ENCODE measurements at places on chromosomes 12 and 14.
A peak's percentile ranks its signal among the peaks of the same experiment; 100 is the strongest.

GRCh38 chr12:27580561-27581330 lies 56.7 kb downstream of the PPFIBP1 start:
- no peak for DNase-seq

- DNase-seq, result no peak
Measured at GRCh38 chr12:43155376-43155775, 396.6 kb downstream of the ADAMTS20 start.

GRCh38 chr14:21229821-21230220 lies 39.4 kb downstream of the HNRNPC start:
- no peak for DNase-seq

GRCh38 chr14:105927096-105928060 lies 401.0 kb downstream of the TMEM121 start:
- no peak for DNase-seq

DNA sequence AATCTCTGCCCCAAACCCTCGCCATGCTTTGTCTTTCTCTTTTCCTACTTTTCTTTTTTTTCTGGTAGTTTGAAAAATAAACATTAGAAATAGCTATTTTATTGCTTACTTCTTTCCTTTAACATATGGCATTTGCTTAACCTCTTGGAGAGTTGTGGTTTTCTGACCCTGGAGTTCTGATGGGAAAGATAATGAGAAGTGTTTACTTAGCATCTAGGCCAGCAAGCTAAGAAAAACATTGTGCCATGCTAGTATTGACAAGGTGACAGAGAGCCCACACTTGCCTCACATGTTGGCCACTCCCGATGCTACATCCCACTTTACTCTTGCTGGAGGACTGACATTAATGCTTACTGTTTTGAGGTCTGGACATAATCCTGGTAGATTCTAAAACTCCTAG lies 886.2 kb downstream of the DIO2 start:
- no peak for DNase-seq

GRCh38 chr14:32561520-32561919 lies 232.4 kb downstream of the AKAP6 start:
- DNase-seq, result no peak

DNA sequence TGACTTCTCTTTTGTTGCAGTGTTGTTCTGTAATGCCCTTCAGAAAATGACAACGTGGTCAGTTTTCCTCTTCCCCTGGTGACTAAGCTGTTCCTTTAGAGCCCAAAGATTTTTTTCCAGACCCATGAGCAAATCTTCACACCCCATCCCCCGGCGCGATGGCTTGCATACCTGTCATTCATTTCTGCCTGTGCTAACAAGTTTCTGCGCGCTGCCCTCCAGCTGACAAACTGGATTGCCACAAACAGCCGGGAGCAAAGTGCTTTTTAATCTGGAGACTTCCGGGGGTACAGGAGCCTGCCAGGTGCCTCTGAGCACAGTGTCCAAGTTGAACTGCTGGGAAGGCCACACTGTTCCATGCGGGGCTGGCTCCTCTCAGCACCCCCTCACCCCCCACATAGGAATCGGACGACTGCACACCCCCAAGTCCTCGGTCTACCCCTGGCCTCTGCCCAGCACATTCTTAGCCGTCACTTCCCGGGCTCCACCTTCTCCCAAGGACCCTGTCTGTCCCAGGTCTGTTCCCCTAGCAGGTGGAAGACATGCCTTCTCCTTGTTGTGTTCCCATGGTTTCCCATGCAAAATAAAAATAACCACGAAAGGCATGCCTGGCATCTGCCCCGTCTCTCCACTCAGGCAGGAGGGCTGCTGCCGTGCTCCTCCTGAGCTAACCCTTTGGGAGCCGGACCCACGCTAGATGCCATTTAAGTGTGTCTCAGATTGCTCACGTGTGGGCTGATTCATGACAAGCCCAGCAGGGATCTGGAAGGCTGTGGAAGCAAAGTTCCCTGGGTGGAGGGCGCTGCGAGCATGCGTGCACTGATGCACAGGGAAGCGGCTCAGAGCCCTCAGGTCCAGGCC lies 14.1 kb downstream of the RILPL1 start:
- DNase-seq, result no peak

DNA sequence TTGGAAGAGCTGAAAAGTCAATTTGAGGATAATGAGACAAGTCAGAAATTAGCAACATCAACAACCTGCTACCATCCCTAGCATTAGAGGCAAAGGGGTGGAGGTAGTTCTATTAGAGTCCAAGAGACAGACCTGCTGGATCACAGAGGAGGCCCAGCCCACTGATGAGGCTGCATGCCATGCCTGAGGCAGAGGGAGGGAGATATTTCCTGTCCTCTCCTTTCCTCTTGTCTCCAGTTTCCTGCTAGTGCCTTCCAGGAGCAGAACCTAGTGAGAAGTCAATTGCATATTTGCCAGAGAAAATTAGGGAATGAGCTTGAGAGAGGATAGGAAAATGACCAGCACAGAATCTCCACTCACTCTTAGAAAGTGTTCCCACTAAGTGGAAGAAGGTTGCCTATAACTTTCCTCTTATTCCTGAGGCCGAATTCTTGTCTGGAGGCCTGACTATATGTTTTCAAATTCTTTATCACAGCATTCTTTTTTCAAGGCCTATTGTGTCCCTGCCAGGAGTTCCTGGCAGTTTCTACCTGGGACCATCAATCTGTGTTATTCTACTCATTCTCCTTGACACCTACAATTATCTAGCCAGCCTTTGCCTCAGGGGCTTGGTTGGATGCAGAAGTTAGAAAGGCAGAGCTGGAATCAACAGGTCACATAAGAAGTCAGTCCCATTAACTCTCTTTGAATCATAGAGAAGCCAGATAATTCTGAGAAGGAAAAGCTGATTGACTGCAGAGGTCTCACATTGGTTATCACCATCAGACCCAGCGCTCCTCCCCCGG lies 121.9 kb downstream of the EMP1 start:
- no peak for DNase-seq

GRCh38 chr12:50825372-50825838 lies 17.3 kb upstream of the TMPRSS12 start:
- DNase-seq, result no peak

- DNase-seq, result no peak
Measured at GRCh38 chr14:80762641-80763228, 178.8 kb downstream of the CEP128 start.

DNA sequence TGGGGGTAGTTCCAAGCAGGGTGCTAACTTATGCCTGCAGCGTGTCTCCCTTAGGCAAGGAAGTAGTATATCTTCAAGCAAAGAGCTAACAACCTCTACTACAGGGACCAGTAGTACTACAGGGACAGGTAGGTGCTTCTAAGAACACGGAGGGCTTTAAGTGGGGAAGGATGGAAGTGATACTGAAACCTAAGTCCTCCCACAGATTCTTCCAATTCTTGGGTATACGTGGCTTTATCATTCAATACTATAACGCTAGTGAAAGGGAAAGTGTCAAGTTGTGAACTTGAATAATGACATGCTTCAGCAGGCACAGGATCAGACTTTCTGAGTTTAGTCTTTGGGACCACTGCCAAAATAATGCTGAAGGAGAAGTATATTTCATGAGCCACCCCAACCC lies 241.7 kb downstream of the CEP128 start:
- DNase-seq, result no peak

DNA sequence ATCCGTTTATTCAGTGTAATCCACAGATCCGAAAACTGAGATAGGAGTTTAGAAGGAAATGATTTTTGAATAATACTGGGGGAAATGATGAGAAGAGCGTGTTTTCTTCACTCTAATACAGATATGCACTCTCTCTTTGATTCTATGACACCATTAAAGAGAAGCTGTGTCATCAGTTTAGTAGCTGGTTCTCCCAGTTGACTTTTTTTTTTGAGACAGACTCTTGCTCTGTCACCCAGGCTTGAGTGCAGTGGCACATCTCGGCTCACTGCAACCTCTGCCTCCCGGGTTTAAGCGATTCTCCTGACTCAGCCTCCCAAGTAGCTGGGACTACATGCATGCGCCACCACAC lies 48.4 kb upstream of the EML1 start:
- DNase-seq, result no peak

- DNase-seq, result no peak
Measured at GRCh38 chr12:21607701-21608100, 3.1 kb upstream of the GYS2 start.

GRCh38 chr12:85393606-85394005 lies 113.6 kb downstream of the ALX1 start:
- no peak for DNase-seq

DNA sequence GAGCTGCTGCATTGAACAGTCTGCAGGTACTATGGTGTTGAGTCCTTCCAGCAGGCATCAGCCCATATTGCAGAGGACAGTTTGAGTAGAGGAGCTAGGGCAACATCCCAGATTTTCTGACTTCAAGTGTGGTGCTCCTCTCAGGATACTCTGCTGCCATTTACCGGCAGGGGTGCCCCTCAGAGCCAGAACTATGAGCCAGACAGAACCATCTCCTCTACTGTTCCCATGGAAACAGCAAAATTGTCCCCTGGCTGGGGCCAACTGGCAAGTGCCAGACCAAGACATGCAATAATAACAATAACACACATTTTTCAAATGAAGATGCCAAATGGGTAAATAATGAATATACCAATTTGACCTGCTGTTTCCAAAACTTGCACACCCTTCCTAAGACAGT lies 102.9 kb downstream of the ADCK1 start:
- no peak for DNase-seq

DNA sequence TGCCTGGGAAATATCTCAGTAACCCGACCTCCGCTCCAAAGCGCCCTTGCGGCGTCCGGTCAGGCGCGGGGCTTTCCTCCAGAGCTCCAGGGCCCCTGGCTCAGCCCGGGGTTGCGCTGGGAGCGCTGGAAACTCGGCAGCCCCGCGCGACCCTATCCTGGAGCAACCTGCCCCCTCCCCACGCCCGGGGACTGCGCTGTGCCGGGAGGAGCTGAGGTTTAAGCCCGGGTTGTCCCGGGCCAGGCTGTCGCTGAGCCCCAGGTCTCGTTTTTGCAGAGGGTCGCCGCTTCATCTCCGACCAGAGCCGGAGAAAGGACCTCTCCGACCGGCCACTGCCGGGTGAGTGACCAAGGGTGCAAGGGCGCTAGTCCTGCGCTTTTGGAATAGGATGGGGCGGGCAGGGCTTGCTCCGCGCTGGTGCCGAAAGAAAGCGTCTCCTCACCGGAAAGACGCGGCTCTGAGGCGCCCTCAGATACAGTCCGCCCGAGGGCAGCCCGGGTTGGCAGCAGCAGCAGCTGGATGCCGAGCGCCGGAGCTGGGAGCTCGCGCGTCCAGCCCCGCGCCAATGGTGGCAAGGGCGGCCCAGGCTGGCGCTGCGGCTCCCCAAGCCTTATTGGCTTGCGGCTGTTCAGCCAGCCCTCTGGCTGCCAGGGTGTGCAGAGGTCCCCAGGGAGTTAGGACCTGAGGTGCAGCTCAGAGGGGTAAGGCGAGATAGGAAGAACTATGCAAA lies 1.5 kb downstream of the SPX start:
- DNase-seq, result peak; percentile 47

GRCh38 chr14:54697803-54698202 lies 130.9 kb downstream of the SAMD4A start:
- DNase-seq, result no peak

DNA sequence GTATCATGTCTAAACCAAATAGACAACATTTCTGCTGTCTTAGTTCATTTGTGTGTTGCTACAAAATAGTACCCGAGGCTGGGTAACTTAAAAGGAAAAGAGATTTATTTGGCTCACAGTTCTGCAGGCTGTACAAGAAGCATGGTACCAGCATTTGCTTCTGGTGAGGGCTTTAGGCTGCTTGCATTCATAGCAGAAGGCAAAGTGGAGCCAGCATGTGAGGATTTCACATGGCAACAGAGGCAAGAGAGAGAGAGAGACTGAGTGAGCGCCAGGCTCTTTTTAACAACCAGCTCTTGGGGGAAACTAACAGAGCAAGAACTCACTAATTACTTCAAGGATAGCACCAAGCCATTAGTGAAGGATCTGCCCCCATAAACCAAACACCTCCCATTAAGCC lies 271.4 kb upstream of the SRRM4 start:
- DNase-seq, result no peak

- no peak for DNase-seq
Measured at GRCh38 chr12:76457010-76457409, 102.6 kb downstream of the OSBPL8 start.

GRCh38 chr12:11758087-11758486 lies 108.6 kb downstream of the ETV6 start:
- DNase-seq, result no peak

- no peak for DNase-seq
Measured at GRCh38 chr12:116803013-116803736, 65.1 kb downstream of the RNFT2 start.

DNA sequence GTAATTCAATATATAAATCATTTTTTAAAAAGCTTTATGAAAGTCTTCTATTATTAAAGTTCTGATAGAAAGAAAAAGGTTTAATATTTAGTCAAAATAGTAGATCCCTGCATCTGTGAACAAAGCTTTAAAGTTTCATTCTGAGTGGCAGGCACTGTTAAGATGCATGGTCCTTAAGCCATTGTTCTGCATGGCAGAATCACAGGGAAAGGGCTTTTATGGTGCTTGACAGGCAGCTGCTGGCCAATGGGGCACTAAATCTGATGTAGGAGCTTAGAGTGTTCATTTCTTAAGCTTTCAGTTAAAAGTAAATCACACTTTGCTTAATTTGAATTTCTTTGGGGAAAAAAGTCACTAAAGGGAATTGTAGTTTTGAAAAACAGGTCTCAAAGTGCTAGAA lies 148.2 kb downstream of the PLEKHA5 start:
- DNase-seq, result no peak
